ENCODE measurements at places on chromosomes 2 and 18. TPM values are rescaled to one million over a fixed set of nuclear protein-coding genes. Genes with fewer than 3 reads are reported as not detected.
A peak's percentile ranks its signal among the peaks of the same experiment; 100 is the strongest.

The TUBA3E gene
- total RNA-seq, result not detected

The TCF4 gene
- 112 TPM for total RNA-seq

The ROCK1 gene
- 67.0 TPM for total RNA-seq

The KLF11 gene
- total RNA-seq, result 40.8 TPM

The CRIM1 gene
- 105 TPM for total RNA-seq

The CPO gene
- not detected for total RNA-seq

- no peaks in the 10 kb centered on the region for H3K4me1 ChIP-seq
- no peaks in the 10 kb centered on the region for H3K27me3 ChIP-seq
- no peaks in the 10 kb centered on the region for H3K36me3 ChIP-seq
Measured at GRCh38 chr2:81087646-81088045, 783.1 kb upstream of the LRRTM1 start.

DNA sequence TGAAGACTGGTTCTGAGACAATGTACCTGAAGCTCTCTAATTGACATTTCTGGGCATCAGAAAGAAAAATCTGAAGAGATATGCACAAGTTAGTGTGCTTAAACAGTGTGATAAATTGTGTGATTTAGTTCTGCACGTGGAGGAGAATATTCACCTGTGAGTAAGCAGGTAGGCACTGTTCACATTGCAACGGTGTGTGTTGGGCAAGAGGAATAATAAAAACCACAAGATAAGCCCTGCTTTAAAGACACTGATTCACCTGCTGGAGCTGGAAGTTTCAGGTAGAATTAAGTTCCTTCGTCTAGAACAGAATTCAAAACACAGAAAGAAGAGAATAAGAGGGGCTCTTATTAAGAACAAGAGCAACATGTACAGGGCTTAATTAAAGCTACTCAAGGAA, 864.3 kb upstream of the SOX11 start:
- no peak overlapping the region for H3K4me3 ChIP-seq
- H3K36me3 ChIP-seq, result no peaks in the 10 kb centered on the region
- no peaks in the 10 kb centered on the region for H3K4me1 ChIP-seq
- H3K27ac ChIP-seq, result no peak overlapping the region

DNA sequence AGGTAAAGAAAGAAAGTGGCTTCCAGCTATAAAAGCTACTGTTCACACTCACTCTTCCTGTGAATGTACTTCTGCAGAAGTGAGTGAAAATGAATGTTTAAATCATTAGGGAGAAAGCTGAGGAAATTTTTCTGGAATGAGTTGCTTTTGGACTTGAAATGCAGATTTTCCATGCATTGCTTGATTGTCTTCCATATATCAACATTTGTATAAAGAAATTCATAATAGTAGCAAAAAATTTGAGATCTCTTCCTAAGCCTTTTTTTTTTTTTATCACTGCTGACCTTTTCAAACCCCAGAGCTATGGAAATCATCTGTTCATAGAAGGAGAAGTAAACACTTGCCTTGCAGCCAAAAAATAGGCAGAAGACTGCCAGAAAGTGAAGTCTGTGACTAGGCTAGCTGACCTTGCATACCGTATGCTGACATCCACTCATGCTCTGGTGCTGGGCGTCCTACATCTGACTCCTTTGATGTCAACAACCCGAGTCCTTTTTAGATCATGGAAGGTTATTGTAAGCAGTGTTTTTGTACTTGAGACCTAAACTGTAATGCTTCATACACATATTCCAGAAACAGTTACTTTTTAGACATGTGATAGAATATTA, 154.5 kb upstream of the RASGRP3 start:
- H3K27me3 ChIP-seq, result no peaks in the 10 kb centered on the region
- no peak for DNase-seq
- H3K4me3 ChIP-seq, result no peak overlapping the region
- H3K27ac ChIP-seq, result no peak overlapping the region
- H3K36me3 ChIP-seq, result no peaks in the 10 kb centered on the region

GRCh38 chr2:219198974-219199373, 7.6 kb upstream of the ZFAND2B start:
- no peaks in the 10 kb centered on the region for H3K27me3 ChIP-seq
- H3K4me3 ChIP-seq, result no peak overlapping the region
- H3K27ac ChIP-seq, result no peak overlapping the region
- no peaks in the 10 kb centered on the region for H3K36me3 ChIP-seq

DNA sequence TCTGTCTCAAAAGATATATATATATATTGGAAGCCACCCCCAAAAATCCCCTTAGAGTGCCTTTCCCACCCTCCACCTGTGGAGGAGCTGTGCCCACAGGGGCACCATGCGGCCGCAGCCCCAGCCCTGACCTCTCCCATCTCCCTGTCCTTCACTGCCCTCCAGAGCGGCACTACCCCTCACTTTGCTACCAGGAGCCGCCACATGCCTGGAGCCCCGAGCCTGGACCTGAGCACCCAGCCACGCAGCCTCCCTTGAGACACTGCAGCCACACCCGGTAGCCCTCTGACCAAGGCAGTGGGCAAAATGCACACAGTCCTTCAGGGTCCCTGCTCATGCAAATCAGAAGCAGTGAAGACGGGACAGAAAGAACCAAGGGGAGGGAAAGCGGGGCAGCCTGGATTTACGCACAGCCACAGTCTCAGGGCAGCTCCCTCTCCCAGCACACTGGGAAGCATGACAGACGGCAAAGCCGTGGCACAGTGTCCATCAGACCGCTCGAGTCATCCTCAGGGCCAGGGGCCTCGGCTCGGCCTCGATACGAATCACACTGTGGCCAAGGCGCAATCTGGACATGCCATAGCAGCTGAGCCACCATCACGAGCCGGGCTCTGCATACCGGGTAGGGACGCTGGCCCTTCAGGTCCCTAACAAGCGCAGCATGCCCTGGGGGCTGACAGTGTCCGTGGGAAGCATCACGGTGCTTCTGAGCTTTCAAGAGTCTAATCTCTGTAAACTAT, 10.1 kb downstream of the HDAC4 start:
- peaks cover 21% of the 10 kb centered on the region for H3K4me1 ChIP-seq
- H3K27ac ChIP-seq, result no peak overlapping the region
- no peaks in the 10 kb centered on the region for H3K27me3 ChIP-seq
- peaks cover 10% of the 10 kb centered on the region for H3K36me3 ChIP-seq
- DNase-seq, result peak; percentile 36

- H3K4me1 ChIP-seq, result peaks cover 24% of the 10 kb centered on the region
- H3K27ac ChIP-seq, result no peak overlapping the region
- H3K4me3 ChIP-seq, result no peak overlapping the region
- no peak for DNase-seq
Measured at GRCh38 chr2:26852405-26853306, 4.7 kb downstream of the DPYSL5 start.

- H3K27ac ChIP-seq, result peak overlapping the region; percentile 99
- H3K4me1 ChIP-seq, result peaks cover 47% of the 10 kb centered on the region
- peaks cover 8% of the 10 kb centered on the region for H3K36me3 ChIP-seq
- H3K27me3 ChIP-seq, result no peaks in the 10 kb centered on the region
Measured at GRCh38 chr2:30147196-30147714, 448 bp downstream of the YPEL5 start.

- no peaks in the 10 kb centered on the region for H3K4me1 ChIP-seq
- H3K27me3 ChIP-seq, result no peaks in the 10 kb centered on the region
- no peak overlapping the region for H3K27ac ChIP-seq
- no peak for DNase-seq
Measured at GRCh38 chr2:69255760-69256159, 131.3 kb downstream of the GFPT1 start.

DNA sequence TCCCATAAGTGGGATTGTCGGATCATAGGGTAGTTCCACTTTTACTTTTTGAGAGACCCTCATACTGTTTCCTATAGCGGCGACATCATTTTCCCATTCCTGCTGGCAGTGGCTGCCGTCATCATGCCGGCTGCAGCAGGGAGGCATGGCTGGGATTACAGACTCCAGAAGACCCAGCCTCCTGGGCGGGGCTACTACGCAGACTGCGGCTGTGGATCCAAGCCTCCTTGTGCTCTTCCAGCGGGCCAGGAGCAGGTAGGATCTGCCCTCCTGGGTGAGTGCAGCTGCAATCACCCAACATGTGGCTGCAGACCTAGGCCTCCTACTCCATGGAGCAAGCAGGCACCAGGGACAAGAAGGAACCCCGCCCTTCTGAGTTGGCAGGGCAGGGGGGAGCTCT, 359.2 kb downstream of the GALR1 start:
- no peak overlapping the region for H3K4me3 ChIP-seq
- H3K36me3 ChIP-seq, result no peaks in the 10 kb centered on the region
- no peaks in the 10 kb centered on the region for H3K27me3 ChIP-seq
- H3K27ac ChIP-seq, result no peak overlapping the region

GRCh38 chr2:98753801-98754200, 22.9 kb upstream of the MGAT4A start:
- no peak for DNase-seq
- peaks cover 25% of the 10 kb centered on the region for H3K4me1 ChIP-seq
- no peaks in the 10 kb centered on the region for H3K27me3 ChIP-seq
- H3K4me3 ChIP-seq, result no peak overlapping the region

- H3K4me1 ChIP-seq, result peaks cover 12% of the 10 kb centered on the region
- peaks cover 31% of the 10 kb centered on the region for H3K36me3 ChIP-seq
- no peaks in the 10 kb centered on the region for H3K27me3 ChIP-seq
- peak overlapping the region; percentile 89 for H3K27ac ChIP-seq
Measured at GRCh38 chr2:55519938-55520885, 694 bp downstream of the CFAP36 start.

DNA sequence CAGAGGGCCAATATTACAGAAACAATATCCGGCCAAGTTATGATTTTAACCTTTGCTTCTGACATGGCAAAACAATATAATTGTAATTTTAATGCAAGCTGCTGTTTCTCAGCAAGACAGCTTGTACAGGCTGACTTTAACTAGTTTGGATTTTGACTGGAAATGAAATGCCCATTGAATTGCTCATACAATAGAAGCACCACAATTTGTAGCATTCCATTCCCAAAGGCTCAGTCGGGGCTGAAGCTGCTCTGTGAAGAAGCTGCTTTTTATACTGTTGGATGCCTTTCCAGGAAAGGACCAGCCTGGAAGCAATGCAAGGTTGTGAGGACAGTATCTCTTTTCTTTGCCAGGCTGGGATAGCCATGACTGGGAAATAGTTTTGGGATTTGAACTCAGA, 677.0 kb upstream of the FANCL start:
- no peaks in the 10 kb centered on the region for H3K27me3 ChIP-seq
- no peaks in the 10 kb centered on the region for H3K4me1 ChIP-seq
- H3K4me3 ChIP-seq, result no peak overlapping the region
- no peak overlapping the region for H3K27ac ChIP-seq
- DNase-seq, result no peak

GRCh38 chr2:10495311-10495987, 47.3 kb upstream of the ODC1 start:
- H3K27ac ChIP-seq, result no peak overlapping the region
- DNase-seq, result no peak
- no peak overlapping the region for H3K4me3 ChIP-seq
- H3K36me3 ChIP-seq, result no peaks in the 10 kb centered on the region
- no peaks in the 10 kb centered on the region for H3K4me1 ChIP-seq
- peaks cover 8% of the 10 kb centered on the region for H3K27me3 ChIP-seq
